A375 (cell line): ENCODE measurements at places on chromosomes 5 and 9. TPM values are rescaled to one million over a fixed set of nuclear protein-coding genes. Genes with fewer than 3 reads are reported as not detected.

The POMT1 gene
- total RNA-seq, result 23.3 and 25.5 TPM in 2 replicates

The CNTFR gene
- not detected in 2 replicates for total RNA-seq

The GTF2H2 gene
- total RNA-seq, result 16.1 and 24.7 TPM in 2 replicates

The FREM1 gene
- total RNA-seq, result 2.0 and 2.9 TPM in 2 replicates

The PCDHA7 gene
- 3.0 and 4.4 TPM in 2 replicates for total RNA-seq

The SLC25A2 gene
- 0.19 TPM in 1 of 2 replicates, not detected in the other for total RNA-seq

The PCDHA6 gene
- total RNA-seq, result 11.5 TPM in 2 replicates
